ENCODE measurements at places on chromosomes 2 and 18.

- no peak for DNase-seq
Observed at GRCh38 chr2:64448041-64448426, 5.9 kb upstream of the LGALSL start.

- no peak for DNase-seq
Observed at GRCh38 chr18:59758106-59758505, 60.9 kb upstream of the CCBE1 start.

GRCh38 chr2:144310484-144310883, 209.4 kb downstream of the ZEB2 start:
- no peak for DNase-seq

- DNase-seq: no peak
Observed at GRCh38 chr2:239101807-239102206, 253.9 kb downstream of the TWIST2 start.

- DNase-seq: no peak
Observed at GRCh38 chr2:170142502-170142901, 35.4 kb upstream of the MYO3B start.

- DNase-seq: no peak
Observed at GRCh38 chr2:233329489-233330135, 22.0 kb downstream of the SAG start.

DNA sequence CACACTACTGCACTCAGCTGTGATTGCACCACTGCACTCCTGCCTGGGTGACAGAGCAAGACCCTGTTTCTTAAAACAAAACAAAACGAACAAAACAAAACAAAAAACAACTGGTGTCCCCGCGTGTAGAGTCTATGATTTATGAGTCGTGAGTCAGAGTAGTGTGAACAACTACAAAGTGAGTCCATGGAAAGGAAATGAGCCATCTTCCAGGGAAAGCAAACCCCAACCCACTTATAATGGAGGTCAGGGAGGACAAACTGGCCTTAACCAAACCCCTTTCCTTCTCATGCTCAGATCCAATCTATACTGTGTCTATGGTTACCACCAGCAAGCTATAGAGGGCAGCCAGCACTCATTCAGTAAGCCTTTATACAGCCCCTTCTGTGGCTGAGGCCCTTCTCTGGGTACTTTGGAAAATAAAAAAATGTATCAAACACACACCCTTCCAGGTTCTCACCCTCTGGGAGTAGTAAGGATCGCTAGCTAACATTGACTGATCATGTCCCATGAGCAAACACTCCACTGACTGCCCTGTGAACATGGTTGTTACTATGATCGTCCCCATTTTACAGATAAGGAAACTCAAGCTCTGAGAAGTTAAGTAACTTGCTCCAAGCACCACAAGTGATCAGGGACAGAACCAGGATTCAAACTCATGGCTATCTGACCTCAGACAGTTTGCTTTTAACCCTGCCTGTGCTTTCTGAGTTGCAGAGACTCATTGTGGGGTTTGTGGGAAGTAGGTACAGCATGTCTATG, 24.7 kb upstream of the COLEC12 start:
- DNase-seq: no peak

GRCh38 chr2:235808366-235808765, 314.5 kb downstream of the AGAP1 start:
- DNase-seq: no peak

- DNase-seq: no peak
Observed at GRCh38 chr2:31054842-31055388, 83.3 kb downstream of the GALNT14 start.

- DNase-seq: no peak
Observed at GRCh38 chr2:35932276-35932963, 423.2 kb upstream of the CRIM1 start.

GRCh38 chr2:148273158-148273691, 252.3 kb downstream of the MBD5 start:
- no peak for DNase-seq

DNA sequence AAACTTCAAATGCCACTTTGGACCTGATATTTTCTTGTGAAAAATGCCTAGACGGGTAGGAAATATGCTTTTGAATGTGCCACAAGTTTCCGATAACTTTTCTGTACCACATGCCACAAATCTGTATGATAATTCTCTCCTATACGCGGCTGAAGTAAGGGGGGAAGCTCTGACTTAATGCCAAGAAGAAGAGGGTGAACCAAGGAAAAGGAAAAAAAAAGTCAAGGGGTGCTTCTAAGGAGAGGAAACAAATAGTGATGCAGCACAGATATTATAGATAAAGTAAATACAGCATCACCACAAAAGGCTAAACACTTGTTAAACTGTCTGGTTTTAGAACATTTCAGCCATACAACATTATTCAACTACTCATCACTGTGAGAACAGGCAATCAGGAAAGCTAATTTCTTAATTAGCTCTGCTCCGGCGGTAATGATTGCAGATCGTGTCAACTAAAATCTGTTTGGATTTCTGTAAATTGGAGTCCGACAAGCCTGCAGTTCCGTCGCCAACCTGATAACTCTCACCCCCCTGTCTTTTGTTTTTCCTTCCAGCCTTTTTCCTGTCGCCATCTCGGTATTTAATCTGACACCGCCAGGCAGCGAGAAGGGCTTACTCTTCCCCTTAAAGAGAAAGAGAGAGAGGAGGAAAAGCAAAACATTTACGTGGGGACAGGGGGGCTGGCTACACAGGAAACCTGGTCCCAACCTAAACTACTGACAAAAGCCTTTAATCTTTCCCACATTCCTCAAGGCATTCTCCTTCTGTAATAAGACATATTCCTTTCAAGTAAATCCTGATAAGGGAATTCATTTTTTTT, 67.5 kb downstream of the ZEB2 start:
- no peak for DNase-seq

DNA sequence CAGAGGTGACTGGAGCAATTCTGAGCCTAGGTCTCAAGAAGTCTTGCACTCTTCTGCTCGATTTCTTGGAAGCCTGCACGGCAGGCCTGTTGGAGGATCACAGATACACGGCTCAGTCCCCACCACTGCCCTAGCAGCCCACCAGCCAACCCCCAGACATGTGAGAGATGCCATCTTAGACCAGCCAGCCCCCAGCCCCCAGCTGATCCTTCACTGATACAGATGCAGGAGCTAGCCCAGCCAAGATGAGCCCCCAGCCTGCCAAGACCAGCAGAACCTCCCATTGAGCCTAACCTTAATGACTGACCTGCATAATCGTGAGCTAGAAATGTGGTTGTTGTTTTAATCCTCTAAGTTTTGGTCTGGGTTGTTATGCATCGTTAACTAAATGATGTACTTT, 47.5 kb downstream of the INHBB start:
- DNase-seq: no peak

DNA sequence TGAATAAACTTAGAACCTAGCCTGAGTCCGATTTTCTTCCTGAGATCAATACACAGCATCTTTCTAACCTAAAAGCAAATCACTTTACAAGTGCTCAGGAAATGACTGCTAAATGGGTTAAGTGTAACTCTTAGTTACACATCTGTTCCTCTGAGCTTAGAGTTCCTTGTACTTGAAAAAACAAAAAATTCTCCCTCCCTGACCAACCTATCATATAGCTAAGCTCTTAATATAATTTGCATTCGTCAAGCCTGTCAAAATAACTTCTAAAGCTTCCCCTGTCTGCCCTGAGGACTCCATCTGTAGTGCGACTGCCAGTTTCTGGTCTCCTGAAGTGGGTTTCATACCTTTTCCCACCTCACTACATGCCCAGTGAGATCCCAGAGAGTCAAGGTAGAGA, 190.4 kb downstream of the NCK2 start:
- DNase-seq: no peak

DNA sequence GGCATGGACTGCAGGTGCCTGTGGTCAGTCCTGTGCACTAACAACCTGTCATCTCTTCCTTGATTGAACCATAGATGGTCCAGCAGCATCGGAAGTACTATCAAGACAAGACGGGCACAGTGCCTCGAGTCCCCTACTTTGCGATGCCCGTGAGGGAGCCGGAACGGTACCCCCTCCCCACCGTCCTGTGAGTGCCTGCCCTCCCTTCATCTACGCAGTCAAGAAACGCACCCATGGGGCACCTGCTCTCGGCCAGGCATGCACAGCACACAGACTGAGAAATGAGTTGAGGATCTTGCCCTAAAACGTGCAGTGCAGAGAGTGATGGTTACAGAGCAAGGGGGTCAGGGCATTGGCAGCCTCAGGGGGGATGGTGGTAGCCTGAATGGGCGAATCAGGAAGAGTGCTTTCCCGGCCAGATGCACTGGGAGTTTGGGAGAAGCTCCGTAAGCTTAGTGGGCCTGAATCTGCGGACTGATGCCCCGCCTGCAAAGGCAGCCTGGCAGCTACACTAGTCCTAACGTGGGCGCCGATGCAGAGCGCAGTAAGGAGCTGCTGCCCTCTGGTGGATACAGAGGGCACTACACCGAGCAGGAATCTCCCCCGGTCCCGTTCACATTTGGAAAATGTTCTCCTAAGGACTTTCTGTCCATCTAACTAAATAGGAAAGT, 63.6 kb downstream of the CIB4 start:
- DNase-seq: peak; percentile 72

GRCh38 chr18:44579028-44579702, 101.5 kb upstream of the SETBP1 start:
- no peak for DNase-seq

DNA sequence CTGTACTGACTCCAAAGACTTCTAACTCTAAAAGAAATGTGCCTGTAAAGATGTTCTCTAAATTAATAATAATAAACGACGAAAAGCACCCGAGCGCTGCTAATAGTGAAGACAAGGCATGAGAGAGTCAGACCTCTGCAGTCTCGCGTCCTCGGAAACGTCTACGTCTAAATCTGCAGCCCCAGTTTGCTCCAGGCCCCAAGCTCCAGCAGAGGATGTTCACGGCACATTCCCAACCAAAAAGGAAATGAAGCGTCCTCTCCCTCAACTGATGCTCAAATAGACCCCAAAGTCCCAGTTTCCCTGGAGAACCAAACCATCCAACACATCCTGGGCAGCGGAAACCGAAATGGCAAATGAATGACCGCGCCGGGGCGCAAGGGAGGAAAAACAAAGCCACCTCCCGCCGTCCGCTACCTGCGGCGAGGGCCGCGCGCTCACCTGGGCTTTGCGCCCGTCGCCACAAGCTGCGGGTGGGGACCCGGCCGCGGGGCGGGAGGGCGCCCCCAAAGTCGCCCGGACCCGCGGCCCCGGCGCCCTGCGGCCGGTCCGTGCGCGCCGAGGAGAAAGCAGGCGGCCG, 47.1 kb upstream of the CCDC150 start:
- DNase-seq: peak; percentile 8

GRCh38 chr2:230362030-230362691, 35.2 kb downstream of the SP140L start:
- no peak for DNase-seq

GRCh38 chr2:29130295-29130694, 15.1 kb downstream of the CLIP4 start:
- DNase-seq: peak; percentile 29

DNA sequence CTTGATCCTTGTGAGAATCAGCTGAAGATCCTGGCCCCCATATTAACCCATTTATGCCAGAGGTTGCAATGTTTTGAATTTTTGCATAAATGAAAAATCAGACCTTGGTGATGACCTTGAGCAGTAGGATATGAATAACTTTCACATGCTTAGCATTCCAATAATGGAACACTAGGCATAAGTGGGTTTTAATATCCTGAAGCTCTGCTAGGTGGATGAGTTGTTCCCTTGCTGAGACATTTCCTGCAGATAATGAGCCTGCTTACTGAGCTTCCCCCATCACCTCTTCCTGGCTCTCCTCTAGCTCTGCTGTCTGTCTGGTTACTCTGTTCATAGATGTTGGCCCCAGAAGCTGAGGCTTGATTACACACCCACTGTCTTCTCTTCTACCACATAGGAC, 25.5 kb upstream of the SEC11C start:
- no peak for DNase-seq

GRCh38 chr2:31980674-31981356, 30.0 kb downstream of the MEMO1 start:
- DNase-seq: no peak

DNA sequence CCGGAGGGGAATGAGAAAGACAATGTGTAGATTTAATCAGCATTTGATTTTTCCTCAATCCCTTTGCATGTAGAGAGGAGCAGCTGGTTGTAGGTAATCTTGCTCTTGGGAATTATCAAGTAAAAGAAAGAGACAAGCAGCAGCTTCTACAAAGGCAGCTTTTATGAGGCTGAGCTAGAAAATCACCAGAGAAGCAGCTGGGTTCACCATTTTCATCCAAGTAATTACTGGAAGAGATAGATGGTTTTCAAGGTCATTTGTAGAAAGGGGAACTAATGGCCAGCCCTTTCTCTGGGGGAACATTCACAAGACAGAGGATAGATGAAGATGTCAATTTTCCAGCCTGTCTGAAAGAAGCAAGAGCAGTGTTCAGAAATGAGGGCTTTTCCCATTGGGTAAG, 113.0 kb downstream of the RND3 start:
- no peak for DNase-seq

DNA sequence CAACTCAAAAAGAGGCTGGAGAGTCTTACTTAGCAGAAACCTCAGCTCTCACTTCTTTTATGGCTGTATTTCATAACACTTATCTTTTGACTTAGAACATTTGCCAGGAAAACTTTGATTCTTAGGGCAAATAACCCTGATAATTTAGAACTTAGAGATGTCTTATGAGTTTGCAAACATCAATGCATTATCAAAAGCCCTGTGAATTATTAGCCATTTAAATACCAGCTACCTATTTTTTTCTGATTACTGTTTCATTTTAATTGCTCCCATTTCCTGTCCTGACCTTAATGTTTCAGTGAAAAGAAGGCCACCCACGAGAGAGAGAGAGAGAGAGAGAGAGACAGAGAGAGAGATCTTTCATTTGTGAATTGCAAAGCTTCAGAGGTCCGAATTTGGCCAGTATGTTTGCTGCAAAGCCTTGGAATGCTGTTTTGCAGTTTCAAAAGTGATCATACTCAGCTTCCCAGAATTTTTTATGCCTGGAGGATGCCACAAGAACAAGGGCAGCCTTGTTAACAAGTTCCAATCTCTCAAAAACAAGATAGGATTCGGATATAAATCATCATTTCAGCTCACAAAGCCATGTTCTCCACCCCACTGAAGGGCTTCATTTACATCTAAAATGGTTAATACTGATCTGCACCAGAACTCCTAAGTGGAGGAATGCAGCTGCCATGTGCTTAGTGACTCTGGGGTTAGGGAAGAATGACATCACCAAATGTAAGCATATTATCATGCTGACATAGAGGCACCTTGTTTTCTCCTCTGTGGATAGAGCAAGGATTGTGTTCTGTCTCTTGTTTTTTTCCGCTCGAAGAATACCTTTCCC, 478.2 kb downstream of the ARHGAP15 start:
- DNase-seq: no peak

All from activated CD4-positive, alpha-beta T cell treated with anti-CD3 and anti-CD28 coated beads, Interleukin-2, amount 50 U/mL, for 48 hours (primary cell).